ENCODE measurements at places on chromosomes 16 and 17.

- no peak for DNase-seq
These were observed 44.9 kb upstream of the PEMT start for GRCh38 chr17:17636272-17636885.

DNA sequence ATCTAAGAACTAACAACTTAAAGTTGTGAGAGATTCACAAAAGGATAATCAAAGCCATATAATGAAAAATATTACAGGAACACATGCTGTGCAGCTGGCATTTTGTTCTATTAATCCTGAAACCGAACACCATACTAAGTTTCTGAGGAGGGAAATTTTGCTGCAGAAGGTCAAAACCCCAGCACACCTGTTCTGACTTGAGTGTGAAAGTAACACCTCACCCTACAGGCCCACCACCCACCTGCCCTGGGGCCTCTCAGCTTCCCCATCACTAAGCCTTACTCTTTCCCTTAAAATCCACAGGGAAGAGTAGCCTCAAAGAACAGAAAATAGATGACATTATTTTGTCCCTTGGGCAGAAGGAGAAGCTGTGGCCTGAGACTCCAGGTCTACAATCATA, 44.8 kb downstream of the STAT5A start:
- peak; percentile 50 for DNase-seq

- DNase-seq, result no peak
These were observed 56.4 kb downstream of the VMP1 start for GRCh38 chr17:59763861-59764260.

GRCh38 chr17:11736613-11737312, 138.5 kb downstream of the DNAH9 start:
- DNase-seq, result no peak

DNA sequence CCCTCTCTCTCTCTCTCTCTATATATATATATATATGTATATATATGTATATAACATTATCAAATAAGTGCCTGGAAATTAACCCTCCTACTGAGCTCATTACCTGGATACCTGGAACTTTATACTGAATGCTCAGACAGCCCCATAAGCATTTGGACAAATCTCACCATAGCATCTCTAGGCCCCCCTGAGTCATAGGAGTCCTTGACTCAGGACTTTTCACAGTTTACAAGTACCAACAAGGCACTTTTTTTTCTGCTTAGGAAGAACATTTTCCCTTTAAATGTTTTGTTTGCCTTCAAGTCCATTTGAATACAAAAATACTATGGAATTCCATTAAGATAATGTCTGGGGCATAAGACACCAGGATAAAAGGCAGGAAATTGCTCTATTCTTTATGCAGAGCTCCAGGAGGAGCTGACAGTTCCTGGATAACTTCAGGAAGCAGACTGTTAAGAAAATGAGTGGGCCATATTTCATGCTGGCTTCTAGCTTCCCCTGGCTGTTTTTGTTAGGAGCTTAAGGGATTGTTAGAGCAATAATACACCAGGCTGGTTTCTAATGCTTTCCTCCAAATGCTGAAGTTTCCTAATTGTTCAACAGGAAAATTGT, 171.7 kb upstream of the ASIC2 start:
- DNase-seq, result no peak

- DNase-seq, result peak; percentile 15
These were observed 142.9 kb upstream of the NUDT7 start for GRCh38 chr16:77579351-77579891.

GRCh38 chr16:78184238-78185183, 85.1 kb downstream of the WWOX start:
- peak; percentile 5 for DNase-seq

DNA sequence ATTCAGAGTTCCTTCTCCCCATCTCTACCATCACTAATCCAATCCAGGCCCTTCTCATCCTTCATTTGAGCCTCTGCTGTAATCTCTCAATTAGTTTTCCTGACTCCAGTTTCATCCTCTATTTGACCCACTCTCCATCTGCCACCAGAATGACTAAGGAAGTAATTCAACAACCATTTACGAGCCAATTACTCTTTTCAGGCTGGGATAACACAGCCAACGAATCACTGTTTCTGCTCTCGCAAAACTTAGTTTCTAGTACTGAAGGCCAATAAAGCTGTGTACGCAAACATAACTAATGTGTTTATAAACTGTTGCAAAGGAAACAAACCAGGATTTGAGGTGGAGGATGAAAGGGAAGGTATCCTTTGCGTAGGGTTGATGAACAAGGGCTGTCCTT, 53.7 kb downstream of the MAP2K6 start:
- DNase-seq, result no peak

DNA sequence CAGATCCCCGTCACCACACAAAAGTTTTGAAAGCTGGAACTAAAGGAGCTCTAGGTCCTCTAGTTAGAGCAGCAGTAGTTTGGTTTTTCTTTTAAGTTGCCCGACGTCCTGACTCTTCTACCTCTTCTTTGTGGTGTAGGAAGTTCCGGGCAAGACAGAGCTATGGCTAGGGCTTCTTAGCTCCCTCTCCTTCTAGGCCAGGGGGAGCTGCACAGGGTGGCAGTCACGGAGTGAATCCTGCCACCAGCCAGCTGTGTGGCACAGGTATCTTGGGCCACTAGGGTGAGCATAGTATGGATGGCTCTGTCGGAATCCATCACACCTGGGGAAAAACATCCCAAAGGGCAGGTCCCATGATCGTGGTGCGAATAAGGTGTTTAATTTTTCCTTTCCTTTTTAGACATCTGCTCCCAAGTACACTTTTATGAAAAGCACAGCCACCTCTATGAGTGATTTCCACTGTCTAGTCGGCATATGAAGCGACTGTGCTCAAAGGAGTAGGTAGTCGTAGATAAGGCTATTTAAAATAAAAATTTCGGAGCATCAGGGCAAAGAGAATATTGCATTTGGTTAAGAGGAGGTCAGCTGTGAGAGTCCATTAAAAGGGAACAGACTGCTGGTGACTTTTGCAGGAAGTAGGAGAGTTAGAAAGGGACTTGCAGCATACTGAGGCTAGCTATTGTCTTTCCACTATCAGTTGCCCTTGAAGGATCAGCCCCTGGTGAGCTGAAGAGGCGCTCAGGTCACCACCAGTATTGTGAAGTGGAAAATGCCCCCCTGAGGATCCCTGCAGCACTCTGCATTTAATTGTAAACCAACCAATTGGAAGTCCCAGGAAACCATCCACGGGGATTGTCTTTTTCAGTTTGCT, 2.1 kb downstream of the PRKCA start:
- DNase-seq, result no peak

- no peak for DNase-seq
These were observed 5.7 kb downstream of the WSCD1 start for GRCh38 chr17:6075845-6076244.

- no peak for DNase-seq
These were observed 26.9 kb downstream of the DNAH2 start for GRCh38 chr17:7744416-7744815.

GRCh38 chr17:55267777-55268648, 3.3 kb downstream of the HLF start:
- no peak for DNase-seq

- peak; percentile 90 for DNase-seq
These were observed 28.6 kb downstream of the SLC38A8 start for GRCh38 chr16:84013787-84014569.

- no peak for DNase-seq
These were observed 7.0 kb upstream of the RNF157 start for GRCh38 chr17:76247304-76247703.

GRCh38 chr16:5918567-5919130, 821.1 kb upstream of the EEF2KMT start:
- DNase-seq, result no peak

GRCh38 chr17:79530361-79531105, 80.3 kb downstream of the RBFOX3 start:
- DNase-seq, result no peak

DNA sequence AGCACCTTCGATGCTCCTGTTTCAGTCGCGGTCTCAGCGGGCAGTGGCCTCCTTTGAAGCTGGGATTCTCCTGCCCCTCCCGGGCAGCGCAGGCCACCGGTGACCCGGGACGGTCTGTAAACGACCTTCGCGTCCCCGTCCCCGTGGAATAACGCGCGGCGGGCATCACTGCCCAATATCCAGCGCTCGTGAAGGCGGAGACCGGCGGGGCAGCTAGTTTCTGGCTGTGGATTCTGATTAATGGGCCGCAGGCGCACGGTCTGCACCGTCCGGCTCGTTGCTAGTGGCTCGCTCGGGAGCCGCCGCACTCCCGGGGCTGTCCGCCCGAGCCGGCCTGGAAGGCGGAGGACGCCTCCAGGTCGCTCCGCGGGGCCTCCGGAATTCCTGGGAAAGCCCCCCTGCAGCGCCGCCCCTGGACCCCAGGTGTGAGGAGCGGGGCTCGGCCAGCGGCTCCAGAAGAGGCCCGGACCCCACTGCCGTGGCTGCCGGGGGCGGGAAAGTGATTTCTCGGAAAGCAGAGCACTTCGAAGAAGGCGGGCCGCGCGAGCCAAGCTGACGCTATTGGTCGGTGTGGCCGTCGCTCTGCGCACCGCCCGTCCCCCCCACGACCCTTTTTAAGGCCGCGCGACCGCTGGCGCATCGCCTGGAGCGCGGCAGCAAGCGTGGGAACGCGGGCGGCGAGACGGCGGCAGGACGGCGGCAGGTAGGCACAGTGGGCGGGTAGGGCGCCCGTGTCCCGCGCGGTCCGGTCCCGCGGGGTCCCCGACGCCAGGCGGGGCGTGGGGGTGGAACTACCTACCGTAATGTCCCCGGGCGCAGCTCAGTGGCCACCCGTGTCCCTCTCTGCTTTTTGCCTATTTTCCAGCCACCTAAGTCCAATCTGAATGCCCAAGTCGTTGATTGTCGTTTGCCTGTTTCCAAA, at the start of gene IRF8:
Gene IRF8, plus strand, starts transcription at position 642 of the 922 bp plus-strand sequence. CDS start 3,854 bp downstream, outside the sequence.
- peak; percentile 83 for DNase-seq

GRCh38 chr16:84546669-84547545, 42.4 kb upstream of the MEAK7 start:
- DNase-seq, result no peak

DNA sequence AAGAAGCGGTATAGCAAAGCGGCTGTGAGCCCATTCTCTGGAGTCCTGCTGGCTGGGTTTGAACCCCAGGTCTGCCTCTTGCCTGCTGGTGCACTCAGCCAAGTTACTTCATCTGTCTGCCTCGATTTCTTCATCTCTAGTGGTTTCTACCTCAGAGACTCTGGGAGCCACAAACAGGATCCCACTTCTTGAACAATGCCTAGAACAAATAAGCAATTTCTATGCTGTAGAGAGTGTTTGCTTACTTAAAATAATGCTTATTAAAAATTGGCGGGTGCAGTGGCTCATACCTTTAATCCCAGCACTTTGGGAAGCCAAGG, 75.5 kb downstream of the CMIP start:
- DNase-seq, result no peak

- no peak for DNase-seq
These were observed 11.0 kb upstream of the SEC14L1 start for GRCh38 chr17:77129568-77130301.

GRCh38 chr17:81543756-81544155, 8.4 kb downstream of the FAAP100 start:
- no peak for DNase-seq

DNA sequence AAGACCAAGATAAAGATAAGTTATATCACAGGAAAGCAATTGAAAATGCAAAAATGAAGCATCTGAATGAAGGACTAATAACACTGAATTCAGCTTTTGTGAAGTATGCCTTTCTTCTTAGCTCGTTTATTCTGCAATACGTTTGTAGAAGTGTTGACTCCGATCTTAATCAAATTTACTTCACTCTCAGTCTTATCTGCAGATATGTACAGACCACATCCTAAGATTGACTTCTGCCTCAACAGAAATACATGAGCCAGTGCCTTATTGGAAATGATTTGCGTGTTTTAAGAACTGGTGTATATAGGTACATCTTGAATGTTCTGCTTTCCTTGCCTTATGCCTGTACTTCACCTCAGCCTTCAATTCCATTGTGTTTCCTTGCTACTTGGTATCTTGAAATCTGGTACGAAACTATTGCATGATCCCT, 1.3 kb downstream of the ATF7IP2 start:
- no peak for DNase-seq
